ENCODE measurements at places on chromosomes 4 and X.
A peak's percentile ranks its signal among the peaks of the same experiment; 100 is the strongest.

- no peak for DNase-seq
Observed at GRCh38 chr4:121273191-121273590, 107.6 kb downstream of the QRFPR start.

DNA sequence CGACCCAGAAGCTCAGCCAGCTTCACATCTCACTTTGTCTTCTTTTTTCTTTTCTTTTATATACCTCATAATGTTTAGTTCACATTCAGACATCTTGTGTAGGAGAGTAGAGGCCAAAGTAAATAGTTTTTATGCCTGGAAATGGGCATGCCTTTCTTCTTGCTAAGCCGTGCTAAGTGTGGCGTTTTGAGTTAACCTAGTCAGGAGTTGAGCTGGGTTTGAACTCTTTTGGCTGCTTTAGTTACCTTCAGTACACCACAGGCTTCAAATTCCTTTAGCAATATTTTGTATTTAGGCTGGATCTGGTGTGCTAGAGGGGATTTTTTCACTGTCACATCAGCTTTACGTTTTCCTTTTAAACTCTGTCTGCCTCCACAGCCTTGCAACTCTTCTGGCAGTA, 300.8 kb downstream of the ZNF674 start:
- DNase-seq, result no peak

DNA sequence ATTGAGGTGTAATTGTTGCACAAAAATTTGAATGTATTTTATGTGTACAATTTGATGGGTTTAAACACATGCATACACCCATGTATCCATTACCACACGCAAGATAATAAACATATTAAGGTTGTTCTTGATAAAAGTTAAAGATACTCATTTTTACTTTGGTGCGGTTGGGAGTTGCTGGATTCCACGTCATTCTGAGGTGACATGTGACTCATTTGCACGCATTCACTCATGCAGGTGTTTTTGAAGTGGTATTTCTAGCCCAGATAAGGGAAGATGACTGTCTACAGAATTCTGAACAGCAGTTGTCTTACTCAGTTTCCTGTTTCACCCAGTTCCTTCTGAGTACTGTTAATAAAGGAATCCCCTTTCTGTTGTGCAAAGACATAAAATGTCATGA, 142.0 kb downstream of the RTL3 start:
- DNase-seq, result peak; percentile 33

- peak; percentile 44 for DNase-seq
Observed at GRCh38 chrX:40065296-40066046, 32.3 kb downstream of the BCOR start.

DNA sequence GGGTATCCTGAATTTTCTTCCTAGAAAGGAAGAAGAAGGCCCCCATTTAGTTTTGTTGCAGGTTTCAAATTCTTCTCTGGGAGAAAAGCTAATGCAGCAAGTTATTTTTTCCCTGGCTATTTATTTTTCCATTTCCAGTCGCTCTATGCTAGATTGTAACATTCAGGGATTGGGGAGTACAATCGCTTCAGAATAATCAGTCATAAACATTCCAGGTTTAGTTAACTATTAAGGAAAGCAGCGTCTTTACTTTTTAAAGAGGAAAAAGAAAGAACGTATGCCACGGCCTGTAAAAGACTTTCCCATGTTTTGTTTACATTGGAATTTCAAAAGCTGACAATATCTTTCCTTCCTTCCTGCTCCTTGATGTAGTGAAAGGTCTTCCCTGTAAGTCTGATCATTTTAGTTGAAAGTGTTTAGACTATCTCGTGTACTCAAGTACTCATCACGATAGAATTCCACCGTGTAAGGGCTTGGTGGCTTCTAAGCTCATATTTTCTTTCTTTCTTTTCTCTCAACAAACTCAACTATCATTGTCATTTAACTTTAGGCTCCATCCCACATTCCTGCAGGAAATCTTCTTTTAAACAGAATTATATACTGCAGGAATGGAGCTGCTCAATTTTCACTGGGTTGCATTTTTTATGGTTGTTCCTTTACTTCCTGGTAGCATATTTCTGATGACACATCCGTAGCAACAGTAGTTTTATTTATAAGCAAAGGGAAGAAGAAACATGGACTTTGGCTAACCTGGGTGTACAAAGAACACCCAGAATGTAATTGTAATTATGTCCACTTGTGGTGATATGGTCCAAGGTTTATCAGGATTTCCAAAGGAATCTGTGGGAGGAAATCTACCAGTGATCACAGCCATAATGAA, 213.1 kb upstream of the FAT1 start:
- no peak for DNase-seq
